GM23248 (cell line): ENCODE measurements at places on chromosomes 16 and 17. TPM values are rescaled to one million over a fixed set of nuclear protein-coding genes. Genes with fewer than 3 reads are reported as not detected.
A peak's percentile ranks its signal among the peaks of the same experiment; 100 is the strongest.

DNA sequence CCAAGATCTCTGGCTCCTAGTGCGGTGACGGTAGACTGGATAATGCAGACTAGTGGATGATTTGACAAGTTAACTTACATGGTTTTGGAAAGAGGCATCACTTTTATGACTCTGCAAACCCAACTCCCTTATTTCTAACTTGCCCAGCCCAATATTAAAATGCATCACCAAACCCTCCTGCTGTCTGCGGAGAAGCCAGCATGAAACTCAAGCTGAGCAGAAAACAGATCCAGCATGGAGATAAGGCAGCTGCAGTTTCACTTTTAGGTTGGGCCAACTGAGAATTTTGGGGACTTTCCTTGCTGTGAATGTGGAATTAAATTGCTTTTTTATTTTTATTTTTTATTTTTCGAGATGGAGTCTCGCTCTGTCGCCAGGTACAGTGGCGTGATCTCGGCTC, 27.8 kb downstream of the CDH1 start:
- H3K27me3 ChIP-seq: peaks cover 23% of the 10 kb centered on the region
- H3K4me1 ChIP-seq: 0 out of 2 replicates have a peak, but pooled peaks cover 10% of the 10 kb centered on the region
- H3K4me3 ChIP-seq: no peak overlapping the region
- DNase-seq: no peak

The STH gene
- not detected in 2 replicates for total RNA-seq

DNA sequence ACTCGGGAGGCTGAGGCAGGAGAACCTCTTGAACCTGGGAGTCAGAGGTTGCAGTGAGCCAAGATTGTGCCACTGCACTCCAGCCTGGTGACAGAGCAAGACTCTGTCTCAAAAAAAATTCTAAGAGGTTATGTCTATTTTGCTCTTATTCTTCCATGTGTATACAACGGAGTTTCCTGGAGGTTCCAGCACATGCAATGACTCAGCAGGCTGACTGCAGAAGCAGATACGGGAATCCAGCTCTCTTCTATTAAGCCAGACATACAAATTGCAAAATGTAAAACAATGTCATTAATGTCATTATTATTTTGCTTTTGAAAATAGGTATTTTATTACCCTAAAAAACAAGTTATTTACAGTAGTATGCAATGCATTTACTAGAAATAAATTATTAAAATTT, 18.4 kb downstream of the MIEF2 start:
- H3K27ac ChIP-seq: no peak overlapping the region
- peak; percentile 24 for DNase-seq
- H3K27me3 ChIP-seq: no peaks in the 10 kb centered on the region
- H3K36me3 ChIP-seq: peaks cover 45% of the 10 kb centered on the region; the same call in 1 of the 2 replicates
- no peak overlapping the region for H3K4me3 ChIP-seq
- no peaks in the 10 kb centered on the region for H3K4me1 ChIP-seq

The GJD3 gene
- total RNA-seq: 1.2 TPM in 1 of 2 replicates, not detected in the other

The CACNA1G gene
- 0.13 and 0.97 TPM in 2 replicates for total RNA-seq

The TBC1D3C gene
- total RNA-seq: not detected in 2 replicates

DNA sequence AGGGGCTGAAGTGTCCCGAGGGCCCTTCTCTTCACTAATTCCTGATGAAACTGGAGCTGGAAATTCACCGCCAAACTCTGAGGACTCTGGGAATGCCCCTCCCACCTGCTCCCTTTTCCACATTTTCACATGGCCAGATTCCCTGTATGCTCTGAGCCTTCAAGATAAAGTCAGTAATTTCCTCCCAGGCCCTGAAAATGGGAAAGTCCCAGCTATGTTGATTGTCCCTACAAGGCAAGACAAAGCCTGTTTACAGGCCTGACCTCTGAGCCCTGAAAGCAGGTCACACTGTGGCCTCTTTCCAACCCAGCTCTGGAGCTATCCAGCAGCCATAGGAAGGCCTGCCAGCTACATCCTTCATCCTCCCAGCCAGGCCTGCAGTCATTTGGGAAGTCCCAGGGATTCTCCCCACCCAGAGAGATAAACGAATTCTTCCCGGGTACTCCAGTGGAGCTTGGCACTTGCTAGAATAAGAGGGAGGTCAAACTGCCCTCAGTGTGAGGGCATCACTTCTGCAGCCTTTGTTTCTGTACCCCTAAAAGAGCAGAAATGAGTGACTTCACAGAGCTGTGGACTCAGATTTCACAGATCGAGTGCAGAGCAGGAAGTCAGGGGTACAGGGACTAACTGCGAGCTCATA, 19.6 kb upstream of the CCL2 start:
- H3K27me3 ChIP-seq: no peaks in the 10 kb centered on the region
- H3K27ac ChIP-seq: no peak overlapping the region
- peak; percentile 37 for DNase-seq
- H3K4me3 ChIP-seq: no peak overlapping the region
- peaks cover 23% of the 10 kb centered on the region for H3K4me1 ChIP-seq

The MYCBPAP gene
- 0.32 and 0.89 TPM in 2 replicates for total RNA-seq
